ENCODE measurements at places on chromosomes 12 and 14. TPM values are rescaled to one million over a fixed set of nuclear protein-coding genes. Genes with fewer than 3 reads are reported as not detected.

SYNDIG1L gene
- 0.26 TPM for total RNA-seq

DNA sequence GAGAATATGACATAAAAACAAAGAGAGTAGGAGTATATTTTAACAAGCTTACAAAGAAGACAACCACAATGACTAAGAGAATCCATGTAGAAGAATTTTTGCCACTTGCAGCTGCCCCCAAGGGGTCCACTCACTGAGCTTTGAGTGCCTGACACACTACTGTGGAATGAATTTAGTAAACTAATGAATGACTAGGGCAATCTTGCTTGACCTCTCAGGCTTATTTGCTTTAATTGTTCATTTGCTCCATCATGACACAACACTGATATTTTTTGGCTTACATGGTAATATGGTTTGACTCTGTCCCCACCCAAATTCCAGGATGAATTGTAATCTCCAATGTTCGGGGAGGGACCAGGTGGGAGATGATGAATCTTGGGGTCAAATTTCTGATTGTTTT lies 249.1 kb upstream of the FAR2 start:
- DNase-seq = no peak

DNA sequence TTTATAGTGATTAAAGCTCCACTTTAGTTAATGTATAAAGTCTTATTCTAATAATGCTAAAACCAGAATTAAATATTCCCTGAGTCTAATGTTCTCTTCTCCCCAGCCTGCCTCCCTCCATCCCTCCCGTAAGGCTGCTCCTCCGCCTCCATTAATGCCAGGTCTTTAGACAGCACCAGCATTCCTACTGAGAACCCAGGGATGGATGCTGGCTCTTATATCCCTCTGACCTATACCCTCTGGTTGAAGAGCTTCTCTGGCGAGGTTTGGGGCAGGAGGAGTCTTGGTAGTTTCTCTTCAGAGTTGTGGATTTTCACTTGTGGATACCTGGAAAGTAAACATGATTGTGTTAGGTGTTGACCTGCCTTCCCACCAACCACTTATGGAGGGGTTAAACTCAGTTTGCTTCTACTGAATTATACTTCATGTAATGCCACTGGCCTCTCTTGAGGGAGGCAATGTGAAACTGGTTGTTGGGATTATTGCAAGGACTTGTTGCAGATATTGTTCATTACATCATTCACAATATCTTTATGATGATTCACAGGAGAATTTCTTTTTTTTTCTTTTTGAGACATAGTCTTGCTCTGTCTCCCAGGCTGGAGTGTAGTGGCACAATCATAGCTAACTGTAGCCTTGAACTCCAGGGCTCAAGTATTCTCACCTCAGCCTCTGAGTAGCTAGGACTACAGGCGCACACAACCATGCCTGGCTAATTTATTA lies 11.1 kb upstream of the SMAGP start:
- DNase-seq = no peak

- no peak for DNase-seq
Measured at GRCh38 chr12:128813883-128814282, 9.9 kb downstream of the SLC15A4 start.

GRCh38 chr14:49946320-49947141 lies 53.6 kb downstream of the ARF6 start:
- peak; percentile 51 for DNase-seq

All from osteocyte (in vitro differentiated cells).